ENCODE measurements at places on chromosomes 1 and 21.

DNA sequence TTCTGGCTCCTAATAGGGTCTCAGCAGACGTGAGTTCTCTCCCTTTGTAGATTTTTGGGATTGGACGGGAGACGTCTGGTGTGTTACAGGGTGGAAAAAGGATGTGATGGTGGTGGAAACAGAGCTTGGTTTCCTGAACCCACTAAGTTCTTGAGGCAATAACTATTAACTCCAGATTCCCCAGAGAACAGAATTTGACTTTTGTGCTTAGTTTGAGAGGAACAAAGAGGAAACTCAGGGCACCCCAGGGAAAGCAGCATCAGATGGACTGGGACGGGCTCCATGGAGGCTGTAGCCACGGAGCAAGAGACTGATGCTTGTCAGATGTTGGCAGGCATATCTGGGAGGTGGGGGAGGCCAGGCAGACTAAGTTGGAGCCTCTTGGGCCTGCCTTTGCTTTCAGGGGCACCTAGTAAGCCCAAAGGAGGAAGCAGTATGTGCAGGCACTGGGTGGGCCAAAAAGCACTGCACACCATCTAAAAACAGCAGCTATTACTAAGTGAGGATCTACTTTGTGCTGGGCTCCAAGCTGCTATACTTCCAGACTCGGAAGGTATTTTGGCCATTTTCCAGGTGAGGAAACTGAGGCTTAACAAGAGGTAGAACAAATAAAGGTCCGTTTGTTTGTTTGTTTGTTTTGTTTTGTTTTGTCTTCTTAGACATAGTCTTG, 66.9 kb downstream of the EPHB2 start:
- DNase-seq: no peak

GRCh38 chr1:226988334-226988666, 48.2 kb downstream of the COQ8A start:
- DNase-seq: no peak

DNA sequence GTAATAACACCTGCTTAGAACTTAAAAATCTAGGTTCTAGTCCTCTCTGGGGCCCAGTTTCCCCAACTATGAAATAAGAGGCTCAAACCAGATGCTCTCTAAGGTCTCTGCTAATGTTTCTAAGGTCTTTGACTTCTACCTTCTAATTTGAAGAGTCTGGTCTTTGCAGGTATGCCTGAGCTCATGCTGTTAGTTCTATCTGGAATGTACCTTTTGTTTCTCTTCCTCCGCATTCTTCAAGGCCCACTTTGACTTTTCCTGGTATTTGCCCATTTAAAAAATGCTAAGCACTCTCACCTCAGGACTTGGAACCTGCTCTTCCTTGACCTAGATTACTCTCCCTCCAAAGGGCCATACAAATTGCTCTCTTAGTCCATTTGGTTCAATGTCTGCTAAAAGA, 13.5 kb downstream of the SLC35D1 start:
- DNase-seq: no peak

DNA sequence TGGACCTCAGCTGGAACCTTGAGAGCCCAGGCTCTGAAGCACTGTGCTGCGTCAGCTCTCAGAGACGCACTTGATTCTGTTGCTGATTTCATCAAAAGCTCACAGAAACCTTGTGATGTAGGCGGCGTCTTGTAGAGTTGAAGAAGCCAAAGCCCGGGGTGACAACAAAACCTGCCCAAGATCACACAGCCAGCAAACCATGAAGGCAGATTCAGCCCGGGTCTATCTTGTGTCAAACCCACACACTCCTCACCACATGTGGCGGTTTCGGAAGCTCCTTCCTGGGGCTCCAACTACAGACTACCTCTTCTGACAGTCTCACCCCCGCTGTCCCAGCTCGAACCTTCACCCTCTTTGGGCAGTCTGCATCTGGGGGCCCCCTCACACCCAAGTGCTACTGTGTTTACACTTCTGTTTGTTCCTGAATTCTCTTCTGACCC, 50.4 kb downstream of the TENT5C start:
- DNase-seq: no peak

GRCh38 chr1:165174491-165174890, 182.0 kb downstream of the LMX1A start:
- DNase-seq: no peak

- no peak for DNase-seq
These were observed 118.6 kb downstream of the AKT3 start for GRCh38 chr1:243731301-243731891.

DNA sequence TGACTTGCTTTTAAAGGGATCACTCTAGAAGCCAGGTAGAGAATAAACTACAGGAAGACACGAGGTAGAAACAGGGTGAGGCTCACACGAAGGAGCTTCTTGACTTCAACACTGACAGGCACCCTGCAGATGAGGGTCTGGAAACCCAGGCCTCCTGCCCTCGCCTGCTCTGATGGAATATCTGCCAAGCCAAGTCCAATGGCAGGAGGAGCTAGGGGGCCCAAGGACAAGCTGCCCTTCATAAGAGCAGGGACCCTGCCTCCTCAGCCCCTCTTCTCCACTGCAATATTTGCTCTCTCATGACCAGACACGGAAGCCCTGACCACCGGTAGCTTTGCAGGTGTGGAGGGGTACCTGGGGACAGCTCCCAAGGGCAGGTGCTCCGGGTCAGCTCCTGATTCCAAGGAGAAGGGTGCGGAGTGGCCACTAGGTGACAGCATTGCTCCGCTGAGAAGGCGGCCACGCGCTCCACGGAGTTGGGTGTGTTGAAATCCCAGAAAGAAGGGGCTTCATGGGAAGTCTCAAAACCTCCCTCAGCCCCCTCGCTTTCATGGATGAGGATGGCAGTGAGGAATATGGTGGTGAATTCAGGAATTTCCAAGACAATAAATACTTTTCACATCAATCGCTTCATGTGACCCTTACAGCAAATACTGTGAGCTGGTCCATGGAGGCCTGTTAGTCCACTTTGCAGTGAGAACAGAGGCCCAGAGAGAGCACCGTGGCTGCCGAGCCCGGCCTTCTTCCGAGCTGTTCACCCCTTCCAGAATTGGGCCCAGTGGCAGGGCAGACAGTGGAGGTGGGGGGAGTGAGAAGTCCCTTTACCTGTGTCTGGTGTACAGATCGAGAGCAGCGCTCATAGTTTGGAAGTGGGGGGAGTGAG, 33.2 kb upstream of the PAX7 start:
- DNase-seq: no peak

- no peak for DNase-seq
These were observed 119.9 kb downstream of the MAST2 start for GRCh38 chr1:45923343-45923742.

Measured in NCI-H1048 (cell line).